ENCODE measurements at places on chromosomes 1 and 21.

DNA sequence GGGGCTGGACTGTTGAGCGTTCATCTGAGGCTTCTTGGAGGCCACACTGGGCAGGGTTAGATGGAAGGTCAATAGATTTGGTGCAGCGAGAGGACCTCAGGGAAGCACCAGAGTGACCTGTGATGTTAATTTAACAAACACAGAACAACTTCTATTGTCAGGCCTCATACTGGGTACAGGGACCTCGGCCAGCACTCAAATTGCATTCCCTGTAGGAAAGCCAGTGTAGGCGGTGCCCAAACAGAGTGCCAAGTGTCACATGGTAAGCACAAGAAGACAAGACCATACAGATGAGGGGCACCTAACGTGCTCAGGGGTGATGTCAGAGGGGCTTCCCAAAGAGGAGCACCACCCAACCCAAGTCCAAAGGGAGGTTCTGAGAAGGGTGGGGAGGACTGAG is 1.3 kb downstream of the TMEM269 start:
- DNase-seq = no peak

DNA sequence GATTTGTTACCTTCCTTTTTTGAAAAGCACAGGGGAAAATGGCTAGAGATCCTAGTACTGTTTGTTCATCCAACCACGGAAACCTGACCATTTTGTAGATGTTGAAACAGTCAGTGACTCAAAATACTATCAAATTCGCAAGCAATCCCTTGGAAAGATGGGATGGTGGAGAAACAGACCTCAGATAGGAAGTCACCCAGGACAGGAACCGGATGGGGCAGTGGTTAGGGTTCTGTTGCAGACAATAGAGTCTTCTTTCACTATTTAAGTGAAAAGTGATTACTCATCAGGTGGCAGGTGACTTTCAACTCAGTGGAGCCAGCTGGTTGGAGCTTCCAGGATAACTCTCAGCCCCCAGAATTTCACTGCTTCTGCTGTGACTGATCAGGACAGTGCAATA is 17.0 kb downstream of the LHX4 start:
- peak; percentile 22 for DNase-seq

DNA sequence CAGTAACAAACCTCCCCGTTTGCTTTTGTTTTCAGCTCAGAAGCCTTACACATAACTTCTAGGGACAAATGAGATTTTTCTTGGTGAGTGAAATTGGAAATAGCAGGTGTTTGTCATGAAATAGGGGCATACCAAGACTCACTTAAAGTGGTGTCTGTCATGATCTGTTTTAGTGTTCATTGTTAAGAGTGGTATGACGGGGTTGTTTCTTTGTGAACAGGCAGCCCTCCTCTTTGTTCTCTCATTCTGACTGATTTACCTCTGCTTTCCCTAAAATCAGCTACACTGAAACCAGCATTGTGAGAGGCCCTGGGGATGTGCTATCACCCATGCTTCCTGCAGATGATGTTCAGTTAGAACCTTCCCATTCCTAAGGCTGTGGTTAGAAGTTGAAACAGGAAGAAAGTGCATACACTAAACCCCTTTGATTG is 2.5 kb upstream of the ERO1B start:
- DNase-seq = no peak

- no peak for DNase-seq
Measured at GRCh38 chr1:200916681-200917080, 22.0 kb downstream of the INAVA start.

GRCh38 chr1:227736814-227737432 is 1.7 kb downstream of the SNAP47 start:
- no peak for DNase-seq

- no peak for DNase-seq
Measured at GRCh38 chr1:204937901-204938300, 67.2 kb downstream of the NFASC start.

- no peak for DNase-seq
Measured at GRCh38 chr1:216430744-216431143, 7.5 kb upstream of the USH2A start.

DNA sequence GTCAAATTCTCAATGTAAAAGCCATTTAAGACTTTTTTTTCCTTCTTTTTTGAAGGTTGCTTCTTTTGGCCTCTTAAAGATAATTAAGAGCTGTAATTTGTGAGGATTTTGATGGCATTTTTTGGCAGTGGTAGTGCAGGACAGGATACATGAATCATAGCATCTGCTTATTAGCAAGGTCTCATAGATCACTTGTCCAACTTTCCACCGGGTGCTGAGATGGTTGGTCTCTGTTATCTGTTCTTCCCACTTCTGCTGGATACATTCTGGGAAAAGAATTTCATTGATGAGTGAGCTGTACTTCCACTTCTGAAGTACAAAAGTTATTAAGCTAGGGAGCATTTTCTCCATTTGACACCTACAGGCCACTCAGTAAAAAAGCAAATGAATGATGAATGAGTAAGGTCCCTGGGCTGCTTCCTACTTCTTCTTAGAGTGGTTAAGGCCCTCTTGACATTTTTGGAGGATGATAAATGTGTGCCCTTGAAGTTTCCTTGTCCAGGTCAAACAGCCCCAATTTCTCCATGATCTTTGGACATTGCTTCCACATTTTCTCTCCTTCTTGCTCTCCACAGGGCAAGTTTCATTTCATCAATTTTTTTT is 100.6 kb downstream of the ROR1 start:
- no peak for DNase-seq

DNA sequence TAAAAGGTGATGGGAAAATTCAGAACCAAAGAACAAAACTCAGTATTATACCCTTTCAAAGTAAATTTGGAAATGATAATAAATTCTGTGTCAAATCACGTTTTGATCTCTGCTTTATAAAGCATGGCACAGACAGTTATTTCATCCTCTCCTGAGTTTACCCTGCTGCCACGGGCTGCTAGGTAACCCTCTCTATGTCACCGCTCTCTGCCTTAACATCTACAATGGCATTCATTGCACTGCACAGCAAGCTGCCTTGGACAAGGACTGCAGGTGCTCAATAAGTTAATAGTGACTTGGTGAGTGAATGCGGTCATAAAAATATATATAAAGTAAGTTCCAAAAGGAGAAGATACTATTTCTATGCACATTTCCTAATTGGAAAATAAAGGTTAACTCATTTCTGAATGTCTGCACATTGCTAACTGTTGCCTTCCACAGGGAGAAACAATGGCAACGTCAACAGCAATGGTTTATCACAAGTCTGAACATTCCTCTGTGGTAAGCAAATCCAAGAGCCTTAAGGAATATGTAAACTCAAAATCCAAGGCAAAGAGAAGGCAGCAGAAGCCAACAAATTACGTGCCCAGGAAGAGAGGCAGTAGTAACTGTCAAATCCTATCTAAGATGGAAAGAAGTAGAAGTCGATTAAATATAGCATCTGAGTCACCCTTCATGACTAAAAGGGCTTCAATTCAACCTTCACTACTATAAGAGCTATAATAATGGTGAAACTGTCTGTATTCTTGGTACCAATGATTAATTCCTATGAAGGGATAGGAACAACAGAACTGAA is 19.4 kb downstream of the FYB2 start:
- no peak for DNase-seq

GRCh38 chr1:222038971-222039370 is 297.1 kb upstream of the DUSP10 start:
- DNase-seq = no peak

GRCh38 chr1:195721210-195721971 is 886.8 kb downstream of the KCNT2 start:
- no peak for DNase-seq

DNA sequence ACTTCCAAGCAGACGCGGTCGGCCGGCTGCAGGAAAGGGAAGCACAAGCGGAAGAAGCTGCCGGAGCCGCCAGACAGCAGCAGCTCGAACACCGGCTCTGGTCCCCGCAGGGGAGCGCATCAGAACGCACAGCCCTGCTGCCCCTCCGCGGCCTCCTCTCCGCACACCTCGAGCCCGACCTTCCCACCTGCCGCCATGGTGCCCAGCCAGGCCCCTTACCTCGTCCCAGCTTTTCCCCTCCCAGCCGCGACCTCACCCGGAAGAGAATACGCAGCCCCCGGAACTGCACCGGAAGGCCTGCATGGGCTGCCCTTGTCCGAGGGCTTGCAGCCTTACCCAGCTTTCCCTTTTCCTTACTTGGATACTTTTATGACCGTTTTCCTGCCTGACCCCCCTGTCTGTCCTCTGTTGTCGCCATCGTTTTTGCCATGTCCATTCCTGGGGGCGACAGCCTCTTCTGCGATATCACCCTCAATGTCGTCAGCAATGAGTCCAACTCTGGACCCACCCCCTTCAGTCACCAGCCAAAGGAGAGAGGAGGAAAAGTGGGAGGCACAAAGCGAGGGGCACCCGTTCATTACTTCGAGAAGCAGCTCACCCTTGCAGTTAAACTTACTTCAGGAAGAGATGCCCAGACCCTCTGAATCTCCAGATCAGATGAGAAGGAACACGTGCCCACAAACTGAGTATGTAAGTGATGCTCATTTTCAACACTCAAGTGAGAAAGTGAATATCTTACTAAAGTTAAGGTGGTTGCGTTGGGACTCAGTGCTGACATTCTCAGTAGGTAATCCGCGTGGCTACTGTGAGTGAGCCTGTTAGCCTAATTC is 25.5 kb downstream of the UTS2 start:
- DNase-seq = no peak

DNA sequence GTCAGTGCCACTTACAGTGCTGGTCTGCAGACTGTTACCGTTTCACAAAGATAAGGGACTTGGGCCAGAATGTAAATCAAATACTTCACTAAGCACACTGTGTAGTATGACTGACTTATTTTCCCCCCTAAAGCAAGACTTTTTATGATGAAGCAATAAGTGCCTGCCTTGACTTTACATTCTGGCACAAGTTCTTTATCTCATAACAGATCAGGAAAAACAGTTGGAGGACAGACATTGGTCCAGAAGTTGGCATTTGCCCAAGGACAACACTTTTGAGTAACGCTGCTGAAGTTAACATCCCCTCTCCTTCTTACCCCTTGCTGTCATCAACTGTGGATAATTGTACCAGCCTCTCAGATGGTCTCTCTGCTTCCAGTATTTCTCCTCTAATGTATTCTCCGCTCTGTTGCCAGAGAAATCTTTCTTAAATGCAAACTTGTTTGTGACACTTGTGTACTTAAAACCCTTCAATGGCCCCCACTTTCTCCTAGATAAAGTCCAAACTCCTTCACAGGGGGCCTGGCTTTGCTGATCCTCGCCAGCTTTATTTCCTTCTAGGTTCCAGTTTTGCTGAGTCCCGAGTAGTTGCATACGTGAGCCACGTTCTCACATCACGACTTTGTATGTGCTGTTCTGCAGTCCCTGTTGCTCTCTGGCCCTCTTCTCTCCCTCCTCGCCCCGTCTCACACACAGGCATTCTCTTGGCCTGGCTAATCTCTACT is 45.7 kb downstream of the S1PR1 start:
- peak; percentile 82 for DNase-seq

- DNase-seq = peak; percentile 23
Measured at GRCh38 chr21:38729754-38730379, 75.9 kb upstream of the ETS2 start.

DNA sequence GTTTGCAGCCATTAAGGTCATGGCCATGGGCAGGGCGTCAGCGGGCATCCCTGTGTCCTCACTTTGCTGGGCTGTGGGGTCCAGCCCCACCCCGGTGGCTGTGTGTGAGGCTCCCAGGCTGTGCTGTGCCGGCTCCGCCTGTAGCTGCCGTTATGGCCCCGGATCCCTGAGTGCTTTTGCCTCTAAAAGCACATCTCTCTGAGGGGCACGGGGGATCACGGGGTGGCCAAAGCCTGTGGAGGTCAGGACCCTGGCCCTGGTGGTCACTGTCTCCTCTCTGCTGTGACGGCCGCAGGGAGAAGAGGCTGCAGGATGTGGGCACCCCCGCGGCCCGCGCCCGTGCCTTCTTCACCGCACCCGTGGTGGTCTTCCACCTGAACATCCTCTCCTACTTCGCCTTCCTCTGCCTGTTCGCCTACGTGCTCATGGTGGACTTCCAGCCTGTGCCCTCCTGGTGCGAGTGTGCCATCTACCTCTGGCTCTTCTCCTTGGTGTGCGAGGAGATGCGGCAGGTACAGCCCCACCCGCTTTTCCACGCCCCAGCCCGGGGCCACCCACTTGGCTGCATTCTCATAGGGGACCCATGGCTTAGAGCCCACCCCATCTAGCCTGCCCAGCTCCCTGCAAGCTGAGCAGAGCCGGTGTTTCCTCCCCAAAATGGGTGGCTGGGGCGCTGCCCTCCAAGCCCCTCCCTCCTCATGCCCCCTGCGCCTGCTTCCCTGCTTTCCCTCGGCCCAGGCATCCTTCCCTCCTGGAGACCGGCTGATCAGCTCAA is 48.2 kb downstream of the TRPM2 start:
- DNase-seq = no peak

- no peak for DNase-seq
Measured at GRCh38 chr1:150976879-150977694, 2.5 kb upstream of the CERS2 start.

- peak; percentile 65 for DNase-seq
Measured at GRCh38 chr1:31934706-31935629, 3.2 kb downstream of the PTP4A2 start.

GRCh38 chr1:207470927-207471326 is 16.8 kb downstream of the CR2 start:
- no peak for DNase-seq

DNA sequence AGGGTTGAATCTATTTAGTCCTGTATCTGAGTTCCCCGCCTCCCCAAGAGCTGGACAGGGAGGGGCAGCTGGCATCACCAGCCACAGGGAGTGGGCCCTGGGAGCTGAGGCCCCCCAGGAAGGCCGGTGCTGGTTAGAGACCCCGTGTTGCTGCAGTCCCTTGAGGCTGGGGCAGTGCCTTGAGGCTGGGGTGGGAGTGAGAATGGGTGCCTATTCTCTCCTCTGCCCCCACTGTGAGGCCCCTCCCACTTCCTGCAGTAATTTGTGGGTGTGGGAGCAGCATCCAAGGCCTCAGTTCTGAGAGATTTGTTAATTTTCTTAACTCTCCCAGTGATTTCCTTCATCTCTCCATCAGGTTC is 2.5 kb upstream of the TRAPPC3 start:
- no peak for DNase-seq

DNA sequence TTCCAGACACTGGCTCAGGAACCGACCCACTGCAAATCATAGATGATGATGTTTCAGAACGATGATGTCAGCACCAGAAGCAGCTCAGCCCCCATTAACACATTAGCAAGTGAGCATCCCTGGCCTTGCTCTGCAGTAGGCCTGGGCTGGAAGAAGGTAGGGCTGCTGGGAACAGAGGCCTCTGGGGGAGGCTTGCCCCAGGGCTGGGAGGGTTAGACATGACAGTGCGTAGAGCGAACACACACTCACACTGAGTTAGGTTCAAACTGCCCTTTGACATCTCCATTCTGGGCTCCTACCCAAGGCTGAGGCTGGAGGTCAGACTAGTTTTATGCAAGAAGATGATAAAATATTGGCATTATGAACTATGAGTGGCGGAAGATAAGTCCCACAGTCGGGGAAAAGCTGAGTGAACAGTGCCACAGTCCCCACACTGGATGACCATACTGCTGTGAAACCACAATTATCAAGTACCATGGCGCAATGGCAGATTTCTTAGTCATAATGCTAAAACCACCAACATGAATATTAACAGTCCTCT is 91.1 kb downstream of the DMRTB1 start:
- DNase-seq = peak; percentile 73

DNA sequence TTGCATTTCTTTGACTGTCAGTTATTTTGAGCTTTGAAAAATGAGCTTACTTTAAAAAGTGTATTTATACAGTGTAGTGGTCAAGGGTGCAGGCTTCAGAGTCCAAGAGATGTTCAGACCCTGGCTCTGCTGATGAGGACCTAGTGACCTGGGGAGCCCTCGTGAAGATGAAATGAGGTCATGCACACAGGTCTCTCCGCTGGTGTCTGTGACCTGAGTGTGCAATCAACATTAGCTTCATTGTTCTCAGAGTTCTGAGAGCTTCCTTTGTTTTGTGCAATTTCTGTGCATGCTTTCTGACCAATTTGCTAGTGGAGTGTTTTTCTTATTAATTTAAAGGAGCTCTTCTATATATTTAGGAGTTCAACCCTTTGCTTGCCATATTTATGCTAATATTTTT is 71.3 kb downstream of the RIPK4 start:
- no peak for DNase-seq

Measured in choroid plexus epithelial cell (primary cell).